ENCODE measurements at places on chromosomes 2 and 18. TPM values are rescaled to one million over a fixed set of nuclear protein-coding genes. Genes with fewer than 3 reads are reported as not detected.

Gene SULT1C4
- total RNA-seq, result not detected

- no peak for DNase-seq
Observed at GRCh38 chr2:223314811-223315210, 262.8 kb downstream of the KCNE4 start.

- no peak for DNase-seq
Observed at GRCh38 chr2:47022186-47022765, 106.7 kb upstream of the MCFD2 start.

Gene ASPRV1
- 0.68 TPM for total RNA-seq

DNA sequence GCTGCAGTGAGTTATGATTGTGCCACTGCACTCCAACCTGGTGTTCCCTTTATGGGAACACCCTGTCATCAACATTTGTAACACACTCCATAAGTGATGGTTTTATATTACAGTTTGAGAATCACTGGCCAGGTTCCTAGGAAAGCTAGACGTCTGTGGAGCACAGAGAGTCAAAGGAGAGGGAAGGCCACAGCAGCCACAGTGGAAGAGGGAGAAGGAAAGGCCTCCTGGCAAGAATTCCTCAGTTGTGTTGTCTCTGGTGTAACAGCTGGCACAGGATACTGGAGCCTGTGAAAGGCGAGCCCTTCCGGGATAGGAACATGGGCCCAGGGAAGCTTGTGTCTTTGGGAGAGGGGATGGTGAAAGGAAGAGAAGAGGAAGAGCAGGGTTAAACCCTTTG is 360.5 kb upstream of the PIK3C3 start:
- DNase-seq, result no peak

Gene FN1
- total RNA-seq, result 3,699 TPM

Gene HOXD3
- total RNA-seq, result 1.6 TPM

GRCh38 chr2:121152861-121153260 is 132.1 kb downstream of the TFCP2L1 start:
- no peak for DNase-seq

Gene STON1
- 7.0 TPM for total RNA-seq

DNA sequence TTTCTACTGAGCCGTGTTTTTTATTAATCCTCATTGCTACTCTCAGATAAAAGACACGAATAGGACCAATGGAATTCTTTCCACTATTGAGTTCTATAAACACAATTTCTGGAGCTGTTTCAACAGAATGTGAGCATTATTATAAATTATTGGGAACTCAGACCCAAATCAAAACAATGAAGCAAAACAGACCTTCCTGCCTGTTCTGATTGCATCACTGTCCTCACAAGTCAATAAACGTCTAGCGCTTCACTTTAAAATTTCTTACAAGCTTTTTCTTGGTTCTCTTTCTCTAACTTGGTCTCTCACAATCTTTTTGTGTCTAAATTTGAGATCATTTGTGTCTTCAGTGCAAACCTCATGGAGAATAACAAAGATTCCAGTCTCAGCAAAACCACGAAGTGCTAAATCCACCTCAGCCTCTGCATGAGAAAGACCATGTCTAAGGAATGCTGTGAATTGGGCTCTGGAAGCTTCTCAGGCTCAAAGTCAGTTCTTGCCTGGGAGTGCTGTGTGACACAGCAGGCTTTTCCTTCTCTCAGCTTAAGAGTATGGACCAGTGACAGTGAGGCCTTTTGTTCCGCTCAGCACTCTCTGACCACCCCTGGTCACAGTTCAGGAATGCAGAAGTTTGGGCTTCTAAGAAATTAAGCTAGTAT is 22.8 kb downstream of the ARHGAP28 start:
- peak; percentile 24 for DNase-seq

Gene ANKRD36
- 18.0 TPM for total RNA-seq

Gene TSPYL6
- total RNA-seq, result not detected

GRCh38 chr2:206456078-206456754 is 12.9 kb downstream of the ADAM23 start:
- DNase-seq, result no peak

- DNase-seq, result peak; percentile 28
Observed at GRCh38 chr2:241358470-241358869, 2.4 kb downstream of the FARP2 start.

Gene KLF11
- 3.0 TPM for total RNA-seq

- no peak for DNase-seq
Observed at GRCh38 chr2:128639693-128640092, 321.0 kb upstream of the HS6ST1 start.

DNA sequence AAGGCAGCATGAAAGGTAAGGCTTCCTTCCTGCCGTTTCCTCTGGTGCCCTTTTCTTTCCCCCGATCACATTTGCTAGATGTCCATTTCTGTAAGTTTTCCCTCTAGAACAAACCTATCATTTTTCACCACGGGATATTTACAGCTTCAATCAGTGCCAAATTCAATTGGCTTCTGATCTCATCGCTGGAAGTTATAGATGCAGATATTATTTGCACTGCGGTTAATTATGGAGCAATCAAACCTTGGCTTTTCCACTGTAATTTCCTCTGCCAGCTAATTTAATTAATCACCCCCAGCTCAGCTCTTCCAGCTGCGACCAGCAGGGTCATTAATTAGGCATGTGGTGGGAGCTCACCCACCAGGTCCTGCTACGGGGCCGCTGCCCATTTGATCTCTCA is 86.1 kb downstream of the GBX2 start:
- DNase-seq, result no peak

Gene COLEC11
- not detected for total RNA-seq

GRCh38 chr2:76050196-76050595 is 339.5 kb upstream of the GCFC2 start:
- no peak for DNase-seq

DNA sequence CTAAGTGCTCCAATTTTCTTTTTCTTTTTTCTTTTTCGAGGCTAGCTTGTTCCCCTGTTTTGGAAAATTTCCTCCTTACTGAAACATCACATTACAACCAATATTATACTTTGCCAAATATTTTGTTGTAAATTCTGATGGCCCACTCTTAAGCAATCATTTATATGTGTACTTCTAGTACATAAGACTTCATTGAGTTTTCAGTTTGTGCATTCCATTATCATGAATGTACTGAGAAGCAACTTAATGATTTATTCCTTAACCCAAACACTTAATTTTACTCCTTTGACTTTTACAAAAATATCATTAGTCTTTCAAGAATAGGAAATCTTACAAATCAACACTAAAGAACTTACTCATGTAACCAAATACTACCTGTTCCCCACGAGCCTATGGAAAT is 242.4 kb downstream of the ARHGAP15 start:
- DNase-seq, result no peak

GRCh38 chr2:156087875-156088274 is 244.6 kb downstream of the NR4A2 start:
- DNase-seq, result peak; percentile 31

DNA sequence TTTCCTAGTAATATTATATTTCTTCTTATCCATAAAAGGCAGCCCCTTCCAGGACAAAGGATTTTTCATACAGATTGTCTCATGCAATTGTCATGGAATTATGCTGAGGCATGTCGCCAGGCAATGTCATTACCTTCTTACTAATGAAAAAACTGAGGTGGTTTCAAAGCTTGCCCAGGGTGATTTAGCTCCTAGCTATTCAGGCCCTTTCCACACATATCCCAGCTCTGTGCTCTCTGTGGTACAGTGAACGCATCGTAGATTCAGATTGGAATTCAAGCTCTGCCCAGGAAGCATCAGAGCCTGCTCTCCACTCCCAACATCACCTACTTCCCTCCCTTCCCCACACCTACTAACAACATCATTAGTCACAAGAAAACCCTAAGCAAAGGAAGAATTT is 60.1 kb downstream of the ATP8B1 start:
- peak; percentile 24 for DNase-seq

Gene MSGN1
- total RNA-seq, result not detected

Gene CPLX4
- total RNA-seq, result not detected

DNA sequence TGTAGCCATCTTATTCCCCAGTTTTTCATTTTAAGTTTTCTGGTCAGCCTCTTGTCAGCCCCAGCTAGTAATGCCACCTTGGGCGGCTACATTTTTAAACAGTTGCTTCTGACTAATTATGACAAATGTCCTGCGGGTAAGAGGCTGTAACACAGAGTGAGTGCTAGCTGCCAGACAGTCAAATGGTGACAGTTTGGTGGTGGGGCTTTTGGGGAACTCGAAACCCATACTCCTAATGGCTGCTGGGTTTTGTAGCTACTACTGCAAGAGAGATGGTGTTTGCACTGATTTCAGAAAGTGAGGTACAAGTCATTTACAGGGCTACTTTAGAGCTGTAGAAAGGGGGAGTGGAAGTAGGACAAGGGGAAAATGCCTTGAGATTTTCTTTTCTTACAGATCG is 48.2 kb downstream of the ZCCHC2 start:
- DNase-seq, result no peak

Gene CAPN13
- total RNA-seq, result not detected

DNA sequence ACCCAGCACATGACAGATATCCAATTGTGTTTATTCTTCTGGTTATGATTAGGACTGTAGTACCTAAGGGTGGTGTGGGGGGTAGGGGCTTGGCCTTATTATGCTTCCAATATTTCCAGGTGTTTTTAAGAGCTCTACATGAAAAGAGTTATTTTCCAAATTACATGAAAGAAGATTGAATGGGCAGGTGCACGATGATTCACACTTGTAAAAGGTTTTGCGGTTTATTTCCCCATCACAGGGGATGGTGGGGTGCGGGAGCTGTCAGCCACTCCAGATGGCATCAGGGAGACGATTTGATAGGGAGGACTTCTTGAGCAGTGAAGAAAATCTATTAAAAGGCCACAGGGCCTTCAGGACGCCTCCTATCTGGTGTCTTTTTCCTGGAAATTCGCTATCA is 15.1 kb upstream of the CCBE1 start:
- DNase-seq, result no peak

Gene CDKL4
- total RNA-seq, result 0.12 TPM

GRCh38 chr2:30359644-30360167 is 87.3 kb upstream of the LCLAT1 start:
- no peak for DNase-seq

- DNase-seq, result peak; percentile 52
Observed at GRCh38 chr2:120750488-120751210, 15.0 kb downstream of the GLI2 start.

GRCh38 chr2:121192576-121192975 is 92.4 kb downstream of the TFCP2L1 start:
- no peak for DNase-seq

Gene TBC1D8
- total RNA-seq, result 14.5 TPM

DNA sequence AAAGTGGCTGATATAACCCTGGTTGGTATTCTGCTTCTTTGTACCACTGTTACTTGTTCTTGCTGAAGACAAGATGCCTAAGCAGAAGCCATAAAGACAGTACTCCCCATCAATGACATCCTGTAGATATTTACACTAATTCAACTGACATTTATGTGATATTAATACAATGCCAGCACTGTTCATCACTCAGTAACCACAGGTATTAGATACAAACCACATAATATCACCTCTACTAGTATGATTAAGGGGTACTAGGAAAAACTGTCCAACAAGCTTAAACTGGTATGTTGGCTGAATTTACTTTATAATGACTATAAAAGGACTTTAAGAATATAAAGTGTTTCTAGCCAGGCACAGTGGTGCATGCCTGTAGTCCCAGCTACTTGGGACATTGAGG is 65.8 kb downstream of the RTN4 start:
- peak; percentile 26 for DNase-seq

Gene ANKRD30BL
- total RNA-seq, result not detected

DNA sequence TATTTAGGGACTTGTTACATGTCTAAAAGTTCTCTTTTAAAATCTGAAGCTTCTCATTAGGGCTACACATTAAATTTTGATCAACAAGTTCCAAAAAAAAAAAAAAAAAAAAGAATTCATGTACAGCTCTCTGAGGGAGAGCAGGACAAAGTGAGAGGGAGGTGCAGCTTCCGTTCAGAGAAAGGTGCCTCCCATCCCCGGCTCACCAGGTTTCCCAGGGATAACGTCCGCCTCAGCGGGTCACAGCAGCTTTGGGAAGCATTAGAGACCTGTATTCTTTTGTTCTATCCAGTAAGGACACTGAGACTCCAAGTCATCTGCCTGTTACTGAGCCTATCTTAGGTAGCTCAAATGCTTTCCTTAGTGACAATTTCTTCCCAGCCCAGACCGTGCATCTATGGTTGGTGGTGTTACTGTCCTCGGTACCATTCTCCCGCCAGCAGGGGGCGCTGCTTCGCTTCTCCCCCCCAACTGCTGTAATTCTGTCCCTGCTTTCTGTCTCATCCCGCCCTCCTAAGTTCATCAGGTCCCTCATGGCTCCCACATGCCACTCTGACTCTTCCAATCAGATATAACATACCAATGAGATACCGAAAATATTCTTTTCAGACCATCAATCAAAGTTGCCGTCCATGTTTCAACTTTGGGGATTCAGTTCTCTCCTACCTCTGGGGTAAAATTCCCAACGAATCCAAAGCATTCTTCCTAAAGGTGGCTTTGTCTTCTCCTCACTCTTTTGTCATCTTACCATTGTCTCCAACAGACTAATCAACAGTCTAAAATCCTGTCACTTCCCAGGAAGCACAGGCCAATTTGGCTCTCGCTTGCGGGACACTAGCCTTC is 466.5 kb downstream of the METTL4 start:
- peak; percentile 58 for DNase-seq

GRCh38 chr2:232260075-232260474 is 118.5 kb upstream of the ALPP start:
- peak; percentile 91 for DNase-seq

Gene UGT1A3
- total RNA-seq, result not detected

- DNase-seq, result peak; percentile 99
Observed at GRCh38 chr2:237141571-237142051, 55.9 kb downstream of the COPS8 start.

Gene RESP18
- total RNA-seq, result not detected

DNA sequence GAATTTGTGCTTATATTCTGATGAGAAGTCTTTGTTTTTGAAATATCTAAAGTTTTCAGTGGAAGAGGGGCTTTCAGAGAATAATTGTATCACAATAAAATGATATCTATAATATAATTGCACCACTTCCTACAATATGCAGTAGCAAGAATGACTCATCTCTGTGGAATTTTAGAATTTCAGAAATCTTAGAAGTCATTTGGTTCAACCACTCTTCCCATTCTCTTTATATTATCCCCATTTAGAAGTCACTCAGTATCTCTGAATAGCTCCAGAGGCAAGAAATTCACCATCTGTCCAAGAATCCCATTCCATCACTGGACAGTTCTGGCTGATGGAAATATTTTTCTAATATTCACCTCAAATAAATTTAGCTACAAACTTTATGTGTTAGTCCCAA is 59.3 kb upstream of the CCDC68 start:
- DNase-seq, result peak; percentile 69

DNA sequence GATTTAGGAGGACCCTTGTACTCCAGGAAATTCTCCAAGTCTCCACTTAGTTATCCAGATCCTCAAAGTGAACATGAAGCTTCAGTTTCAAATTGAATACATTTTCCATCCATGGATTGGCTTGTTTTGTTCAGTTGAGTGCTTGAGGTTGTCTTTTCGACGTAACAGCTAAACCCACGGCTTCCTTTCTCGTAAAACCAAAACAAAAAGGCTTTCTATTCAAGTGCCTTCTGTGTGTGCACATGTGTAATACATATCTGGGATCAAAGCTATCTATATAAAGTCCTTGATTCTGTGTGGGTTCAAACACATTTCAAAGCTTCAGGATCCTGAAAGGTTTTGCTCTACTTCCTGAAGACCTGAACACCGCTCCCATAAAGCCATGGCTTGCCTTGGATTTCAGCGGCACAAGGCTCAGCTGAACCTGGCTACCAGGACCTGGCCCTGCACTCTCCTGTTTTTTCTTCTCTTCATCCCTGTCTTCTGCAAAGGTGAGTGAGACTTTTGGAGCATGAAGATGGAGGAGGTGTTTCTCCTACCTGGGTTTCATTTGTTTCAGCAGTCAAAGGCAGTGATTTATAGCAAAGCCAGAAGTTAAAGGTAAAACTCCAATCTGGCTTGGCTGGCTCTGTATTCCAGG is at the start of gene CTLA4:
Gene CTLA4 (plus strand): TSS at position 211 of the 640 bp plus-strand sequence. CDS start 172 bp downstream, at position 383.
- no peak for DNase-seq
